ENCODE measurements at places on chromosomes 5 and 9. TPM values are rescaled to one million over a fixed set of nuclear protein-coding genes. Genes with fewer than 3 reads are reported as not detected.
A peak's percentile ranks its signal among the peaks of the same experiment; 100 is the strongest.

- DNase-seq = no peak
Observed at GRCh38 chr9:76600007-76600615, 141.1 kb downstream of the GCNT1 start.

- no peak for DNase-seq
Observed at GRCh38 chr5:139410993-139411828, 7.3 kb upstream of the SPATA24 start.

- DNase-seq = no peak
Observed at GRCh38 chr9:2824564-2824963, 19.3 kb downstream of the PUM3 start.

- DNase-seq = no peak
Observed at GRCh38 chr5:169978714-169979113, 1.6 kb downstream of the INSYN2B start.

- no peak for DNase-seq
Observed at GRCh38 chr9:112605518-112605917, 112.4 kb downstream of the INIP start.

The DNM1 gene
- total RNA-seq = 6.7 TPM

GRCh38 chr5:67301285-67301903 lies 104.8 kb upstream of the CD180 start:
- DNase-seq = no peak

The GBGT1 gene
- total RNA-seq = 8.6 TPM

The NR2F1-AS1 gene
- total RNA-seq = 5.7 TPM

DNA sequence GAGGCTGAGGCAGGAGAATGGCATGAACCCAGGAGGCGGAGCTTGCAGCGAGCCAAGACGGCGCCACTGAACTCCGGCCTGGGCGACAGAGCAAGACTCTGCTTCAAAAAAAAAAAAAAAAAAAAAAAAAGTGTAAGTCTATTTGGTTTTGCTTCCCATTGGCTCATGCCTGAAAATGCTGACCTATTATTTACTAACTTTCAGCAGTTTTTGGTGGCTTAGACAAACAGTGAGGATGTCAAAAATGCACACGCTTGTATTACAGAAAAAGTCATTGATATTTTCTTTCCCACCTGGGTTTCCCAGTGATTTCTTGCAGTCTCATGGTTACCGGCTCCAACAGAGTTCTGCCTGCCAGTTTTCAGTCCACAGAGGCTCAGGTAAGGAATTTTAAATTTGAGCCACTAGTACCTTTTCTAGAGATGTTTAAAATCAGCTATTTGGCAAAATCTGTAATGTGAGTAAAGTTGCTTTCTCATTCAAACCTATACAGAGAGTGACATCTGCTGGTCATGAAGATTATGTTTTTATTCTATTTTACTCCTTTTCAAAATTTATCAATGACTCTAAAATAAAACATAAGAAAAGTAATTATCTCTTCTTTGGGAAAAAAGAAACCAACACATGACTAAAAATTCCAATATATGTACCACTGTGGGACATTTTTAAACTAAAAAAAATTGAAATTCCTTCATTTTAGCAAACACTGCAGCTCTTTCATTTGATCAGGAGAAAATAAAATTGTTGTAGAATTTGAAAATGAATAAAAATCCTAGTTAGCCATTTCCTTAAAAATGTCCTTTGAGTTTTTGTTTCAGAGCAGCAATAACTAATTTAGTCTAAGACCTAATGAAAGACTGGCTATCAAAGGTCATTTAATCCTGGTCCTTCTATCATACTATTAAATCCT lies 8.8 kb downstream of the FAM200C start:
- no peak for DNase-seq

The G3BP1 gene
- 121 TPM for total RNA-seq

DNA sequence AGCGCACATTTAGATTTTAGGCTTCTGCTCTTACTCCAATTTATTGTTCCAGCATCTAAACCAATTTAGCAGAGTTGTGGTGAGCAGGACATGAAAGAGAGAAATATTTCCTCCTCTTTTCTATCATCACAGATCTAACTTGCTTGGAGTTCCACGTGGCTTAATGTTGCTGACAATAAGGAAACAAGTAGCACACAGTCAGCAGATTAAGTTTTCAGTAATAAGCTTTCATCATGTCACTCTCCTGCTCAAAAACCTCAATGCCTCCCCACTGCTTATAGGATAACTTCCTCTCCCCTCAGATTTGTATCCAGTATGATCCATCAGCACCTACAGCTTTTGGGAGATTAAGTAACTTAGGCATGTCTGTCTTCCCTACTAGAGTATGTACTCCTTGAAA lies 10.4 kb upstream of the SSBP2 start:
- no peak for DNase-seq

DNA sequence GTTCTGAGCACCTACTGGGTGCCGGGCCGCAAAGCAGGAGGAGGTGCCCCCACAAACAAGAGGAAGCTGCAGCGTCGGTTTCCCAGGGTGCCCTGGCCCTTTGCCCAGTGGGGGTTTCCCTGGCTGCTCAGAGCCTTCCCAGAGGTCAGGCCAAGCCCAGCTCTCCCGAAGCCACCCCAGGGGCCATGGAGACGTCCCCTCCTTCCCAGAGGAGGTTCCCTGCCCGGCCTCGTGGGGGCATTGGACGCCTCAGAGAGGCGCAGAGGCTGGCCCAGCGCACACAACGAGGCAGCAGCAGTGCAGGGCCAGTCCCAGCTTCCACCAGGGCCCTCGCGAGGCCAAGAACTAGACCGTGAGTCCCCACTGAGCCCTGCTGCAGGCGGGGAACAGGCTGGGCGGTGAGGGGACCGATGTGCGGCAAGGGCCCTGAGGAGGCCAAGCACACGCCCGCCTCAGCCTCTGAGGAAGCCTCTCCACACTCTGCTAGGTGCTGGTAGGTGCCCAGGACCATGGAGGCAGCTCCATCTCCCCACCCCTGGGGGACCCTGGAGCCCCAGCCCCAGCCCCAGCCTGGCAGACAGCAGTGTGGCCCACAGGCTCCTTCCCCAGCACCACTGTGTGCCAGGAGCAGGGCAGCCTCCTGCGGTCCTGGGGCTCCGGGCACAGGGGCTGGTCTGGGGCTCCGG lies 7.0 kb downstream of the DIPK1B start:
- no peak for DNase-seq

DNA sequence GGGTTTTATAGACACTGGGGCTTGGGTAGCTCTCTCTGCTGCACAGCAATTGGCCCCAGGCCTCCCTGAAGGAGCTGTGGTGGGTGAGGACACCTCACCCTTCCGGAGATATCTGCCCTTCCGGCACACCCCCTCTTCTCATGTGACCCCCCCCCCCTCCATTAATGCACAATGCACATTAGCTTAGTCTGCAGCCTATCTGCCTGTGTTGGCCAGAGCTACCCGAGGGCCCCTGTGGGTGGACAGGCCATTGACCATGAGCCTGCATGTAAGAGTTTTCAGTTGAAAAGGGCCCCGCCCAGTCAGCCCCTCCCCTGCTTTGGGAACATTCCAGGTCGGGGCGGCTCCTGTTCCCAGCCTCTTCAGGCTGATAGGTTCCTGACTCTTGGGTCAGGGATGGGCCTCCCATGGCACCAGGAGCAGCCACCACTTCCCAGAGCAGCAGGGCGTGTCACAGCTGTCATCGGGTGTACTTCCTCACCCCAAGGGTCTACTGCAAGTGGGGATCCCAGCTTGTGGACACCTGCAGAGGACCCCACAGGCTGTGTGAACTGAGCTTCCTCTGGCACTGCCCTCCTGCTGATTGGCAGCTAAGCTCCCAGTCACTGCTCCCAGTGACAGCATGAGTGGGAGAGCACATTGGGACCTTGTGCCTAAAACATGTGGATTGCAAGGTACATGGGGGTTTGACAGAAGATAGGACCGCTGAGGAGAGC lies 17.8 kb downstream of the PHF2 start:
- peak; percentile 83 for DNase-seq

The FAM221B gene
- not detected for total RNA-seq

GRCh38 chr9:4686112-4686511 lies 6.7 kb downstream of the CDC37L1 start:
- no peak for DNase-seq

The C9 gene
- total RNA-seq = not detected

DNA sequence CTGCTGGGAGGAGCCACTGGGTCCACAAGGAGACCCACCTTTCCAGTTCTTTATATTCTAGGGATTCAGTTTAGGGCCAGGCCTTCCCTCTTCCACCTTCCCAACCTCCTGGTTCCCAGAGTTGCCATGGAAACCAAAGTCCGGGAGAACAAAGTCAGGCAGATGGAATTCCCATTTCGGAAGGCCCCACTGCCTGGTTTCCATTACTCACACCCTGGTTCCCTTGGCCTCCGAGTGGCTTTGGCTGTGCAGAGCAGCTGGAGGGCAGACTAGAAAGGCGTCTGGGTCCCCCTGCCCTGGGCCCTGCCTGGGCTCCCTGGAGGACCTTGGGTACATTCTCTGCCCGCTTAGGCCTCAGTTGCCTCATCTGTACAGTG lies 136.1 kb downstream of the RGS3 start:
- DNase-seq = no peak

DNA sequence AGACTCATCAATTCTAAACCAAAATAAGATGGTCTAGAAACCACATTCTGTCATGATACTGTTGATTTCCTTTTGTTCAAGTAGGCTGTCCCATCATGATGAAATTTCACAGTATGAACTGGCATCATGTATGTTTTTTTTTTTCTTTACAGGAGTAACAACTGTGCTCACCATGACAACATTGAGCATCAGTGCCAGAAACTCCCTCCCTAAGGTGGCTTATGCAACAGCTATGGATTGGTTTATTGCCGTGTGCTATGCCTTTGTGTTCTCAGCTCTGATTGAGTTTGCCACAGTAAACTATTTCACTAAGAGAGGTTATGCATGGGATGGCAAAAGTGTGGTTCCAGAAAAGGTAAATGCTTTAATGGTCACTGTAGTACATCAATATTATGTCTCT lies 47.6 kb downstream of the GABRA1 start:
- no peak for DNase-seq

DNA sequence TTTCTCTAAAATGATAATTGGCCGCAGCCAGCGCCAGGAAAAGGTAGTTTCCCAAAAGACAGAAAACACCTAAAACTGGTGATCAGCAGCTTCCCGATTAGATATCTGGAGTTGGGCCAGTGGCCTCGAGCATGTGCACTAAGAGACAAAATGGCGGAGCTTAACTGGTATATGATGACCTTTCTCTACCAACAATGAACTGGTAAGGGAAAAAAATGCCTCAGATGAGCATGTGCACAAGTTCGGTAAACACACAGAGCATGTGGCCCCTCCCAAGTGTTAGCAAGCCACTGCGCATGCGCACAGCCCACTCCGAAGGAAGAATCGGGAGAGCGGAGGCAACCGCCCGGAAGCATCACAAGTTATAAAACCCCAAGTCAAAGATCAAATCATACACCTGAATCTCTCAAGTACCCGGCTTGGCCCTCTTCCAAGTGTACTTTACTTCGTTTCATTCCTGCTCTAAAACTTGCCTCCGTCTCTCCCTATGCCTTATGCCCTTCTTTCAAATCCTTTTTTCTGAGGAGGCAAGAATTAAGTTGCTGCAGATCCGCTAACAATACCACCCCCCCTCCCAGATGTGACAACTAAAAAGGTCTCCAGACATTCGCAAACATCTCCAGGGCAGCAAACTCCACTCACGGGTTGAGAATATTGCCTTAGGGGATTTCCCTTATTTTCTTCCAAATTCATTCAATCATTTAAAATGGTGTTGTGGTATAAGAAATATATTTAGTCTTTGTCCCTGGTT lies 15.0 kb upstream of the PTBP3 start:
- peak; percentile 94 for DNase-seq

The AMBP gene
- 0.81 TPM for total RNA-seq

- peak; percentile 30 for DNase-seq
Observed at GRCh38 chr9:101832486-101832885, 94.0 kb upstream of the GRIN3A start.
